Gastroesophageal sphincter (tissue), 4 donors: ENCODE measurements at places on chromosomes 12 and 14. TPM values are rescaled to one million over a fixed set of nuclear protein-coding genes. Genes with fewer than 3 reads are reported as not detected.

GRCh38 chr12:46351886-46352650 lies 20.5 kb downstream of the SLC38A2 start:
- ATAC-seq: no peak

The LMNTD1 gene
- 1.2 TPM for total RNA-seq

The OTX2 gene
- not detected for total RNA-seq

The MYF6 gene
- total RNA-seq: not detected

DNA sequence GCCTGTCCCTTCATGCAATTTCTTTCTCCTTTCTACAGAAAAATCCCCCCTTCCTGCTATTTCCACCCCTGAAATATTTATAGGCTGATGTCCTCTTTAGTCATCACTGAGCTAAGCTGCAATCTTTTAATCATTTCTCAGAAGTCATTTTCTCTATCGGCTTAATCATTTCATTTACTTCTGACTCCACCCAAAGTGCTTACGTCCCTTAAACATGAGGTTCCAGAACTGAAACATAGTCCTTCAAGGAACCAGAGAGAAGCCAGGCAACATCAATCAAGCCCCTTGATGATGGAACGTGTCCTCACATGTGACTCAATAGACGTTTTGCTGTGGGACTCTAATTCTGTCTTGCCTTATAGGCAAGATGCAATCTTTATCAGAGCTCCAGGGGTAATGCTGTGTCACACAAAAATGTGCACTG lies 148.7 kb upstream of the KRR1 start:
- no peak for ATAC-seq

GRCh38 chr12:8018666-8019581 lies 13.6 kb upstream of the FOXJ2 start:
- peak; percentile 28 for ATAC-seq

The HELB gene
- total RNA-seq: 2.0 TPM

DNA sequence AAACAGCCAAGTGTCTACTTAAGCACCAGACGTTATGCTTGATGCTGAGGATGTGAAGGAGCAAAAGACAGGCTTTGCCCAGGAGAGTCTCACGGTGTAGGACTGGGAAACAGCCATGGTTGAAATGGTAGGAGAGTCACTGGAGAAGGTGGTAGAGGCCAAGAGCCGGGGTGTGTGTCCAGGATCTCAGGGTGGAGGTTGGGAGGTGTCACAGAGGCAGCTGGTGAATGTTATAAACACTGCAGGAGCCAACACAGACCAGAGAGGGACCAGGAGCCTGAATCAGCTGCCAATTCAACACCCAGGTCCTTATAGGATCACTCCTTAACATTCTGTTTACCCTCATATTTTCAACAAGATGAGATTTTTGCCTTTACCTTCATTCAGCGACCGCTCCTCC lies 7.5 kb downstream of the NID2 start:
- ATAC-seq: peak; percentile 67

The POTEG gene
- total RNA-seq: not detected

DNA sequence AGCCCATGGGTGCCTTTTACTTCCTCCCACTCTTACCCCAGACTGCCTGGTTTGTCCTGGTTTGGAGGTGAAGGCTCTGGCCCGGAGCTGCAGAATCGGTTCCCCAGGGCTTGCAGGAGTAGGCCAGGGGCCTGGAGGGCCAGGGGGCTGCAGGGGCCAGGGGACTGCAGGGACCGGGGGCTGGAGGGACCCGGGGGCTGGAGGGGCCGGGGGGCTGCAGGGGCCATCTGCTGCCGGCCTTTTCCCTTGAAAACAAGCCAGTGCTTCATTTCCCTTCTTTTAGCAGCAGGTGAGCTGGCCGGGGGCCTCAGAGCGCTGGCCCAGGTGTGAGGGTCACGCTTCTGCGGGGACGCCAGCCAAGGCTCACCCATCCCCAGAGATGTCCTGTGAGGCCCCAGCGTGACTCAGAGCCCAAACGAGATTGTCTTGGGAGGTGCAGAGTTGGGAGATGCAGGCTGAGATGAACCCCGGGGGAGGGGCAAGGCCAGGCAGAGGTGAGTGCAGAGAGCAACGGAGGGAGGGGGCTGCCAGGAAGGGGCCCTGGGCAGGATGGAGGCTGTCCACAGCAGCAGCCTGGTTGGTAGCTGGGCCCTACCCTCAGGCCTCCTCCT lies 154.9 kb downstream of the KIF26A start:
- no peak for ATAC-seq
